ENCODE measurements at places on chromosomes 7 and 10. TPM values are rescaled to one million over a fixed set of nuclear protein-coding genes. Genes with fewer than 3 reads are reported as not detected.

DNA sequence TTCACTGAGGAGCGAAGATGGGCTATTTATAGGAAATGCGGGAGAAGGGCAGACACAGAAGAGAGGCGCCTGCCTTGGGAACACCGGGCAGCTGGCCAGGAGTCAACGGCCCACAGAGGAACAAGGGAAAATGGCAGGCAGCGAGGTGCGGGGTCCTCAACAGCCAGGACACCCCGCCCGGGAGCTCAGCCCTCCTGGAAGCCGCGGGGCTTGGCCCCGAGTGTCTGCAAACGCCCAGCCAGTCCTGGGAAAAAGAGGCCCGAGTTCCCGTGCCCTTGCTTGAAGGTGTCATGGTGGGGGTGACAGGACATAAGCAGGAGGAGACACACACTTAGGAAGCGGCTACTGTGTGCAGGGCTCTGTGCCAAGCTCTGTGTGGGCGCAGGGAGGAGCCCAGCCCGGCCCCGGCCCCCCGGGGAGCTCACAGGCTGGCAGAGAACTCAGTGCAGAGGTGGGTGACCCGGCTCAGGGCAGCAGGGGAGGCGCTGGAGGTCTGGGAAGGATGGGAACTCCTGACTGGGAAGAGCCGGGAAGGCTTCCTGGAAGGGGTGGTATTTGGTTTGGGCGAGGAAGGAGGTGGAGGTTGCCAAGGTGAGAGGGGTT, 79.9 kb downstream of the ELFN1 start:
- no peak for DNase-seq

The AQP1 gene
- 818 TPM for total RNA-seq

DNA sequence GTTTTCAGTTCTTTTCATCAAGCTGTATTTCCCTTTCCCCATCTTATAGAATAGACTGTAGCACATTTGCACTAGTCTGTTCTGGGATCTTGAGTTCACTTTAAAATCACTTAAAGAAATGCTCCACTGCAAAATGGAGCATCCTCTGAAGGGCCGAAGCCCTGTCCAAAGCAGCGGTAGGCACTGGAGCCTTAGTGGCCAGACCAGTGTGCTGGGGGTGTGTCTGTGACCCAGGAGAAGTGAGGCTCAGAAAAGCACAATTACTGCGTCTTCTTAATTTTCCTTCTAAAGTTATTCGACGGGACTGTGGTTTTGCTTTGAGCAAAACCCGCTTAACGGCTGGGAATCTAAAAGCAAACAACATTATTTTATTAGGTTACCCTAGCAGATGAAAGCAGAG, 205.7 kb downstream of the SLC25A13 start:
- no peak for DNase-seq

DNA sequence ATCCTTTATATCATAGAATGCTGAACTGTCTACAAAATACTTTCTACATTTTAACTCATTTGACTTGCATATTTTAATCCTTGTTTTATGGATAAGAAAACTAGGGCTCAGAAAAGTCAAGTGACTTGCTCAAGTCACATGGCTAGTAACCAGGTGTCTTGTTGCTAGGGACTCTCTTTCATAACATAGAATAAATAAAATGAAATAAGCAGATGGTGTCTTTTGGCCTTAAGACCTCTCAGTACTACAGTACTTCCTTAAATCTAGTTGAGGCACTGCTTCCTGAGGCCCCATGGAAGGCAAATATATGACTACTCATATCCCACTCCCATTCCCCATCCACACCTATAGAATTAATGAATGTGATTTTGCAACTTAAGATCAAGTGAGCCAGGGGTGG, 87.9 kb downstream of the CDK6 start:
- no peak for DNase-seq

DNA sequence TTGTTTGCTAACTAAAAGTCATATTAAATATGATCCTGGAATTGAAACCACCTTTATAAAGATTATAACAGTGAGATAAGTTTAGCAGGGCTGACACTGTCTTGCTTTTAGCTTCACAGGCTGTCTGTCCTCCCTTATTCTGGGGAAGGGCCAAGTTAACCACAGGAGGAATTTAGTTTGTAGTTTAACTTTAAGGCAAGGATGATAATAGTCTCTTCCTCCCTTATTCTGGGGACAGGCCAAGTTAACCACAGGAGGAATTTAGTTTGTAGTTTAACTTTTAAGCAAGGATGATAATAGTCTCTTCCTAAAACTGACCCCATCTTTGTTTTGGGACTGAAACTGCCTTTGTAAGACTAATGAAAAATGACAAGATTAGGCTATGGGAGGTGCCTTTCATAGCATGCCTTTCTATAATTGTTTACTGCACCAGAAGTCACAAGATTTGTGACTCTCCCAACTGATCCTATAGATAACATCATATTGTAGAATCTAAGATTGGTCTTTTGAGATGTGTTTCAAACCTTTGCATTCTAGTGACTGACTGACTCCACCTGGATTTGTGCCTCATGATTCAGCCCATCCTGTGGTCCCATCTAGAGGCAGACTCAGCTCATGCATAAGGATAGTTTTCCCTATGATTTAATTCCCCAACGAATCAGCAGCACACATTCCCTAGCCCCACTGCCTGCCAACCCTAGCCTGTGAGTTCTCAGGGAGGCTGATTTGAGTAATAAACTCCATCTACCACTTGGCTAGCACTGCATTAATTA, 212.0 kb downstream of the MAGI2 start:
- no peak for DNase-seq

The CHST15 gene
- total RNA-seq: 31.0 TPM

DNA sequence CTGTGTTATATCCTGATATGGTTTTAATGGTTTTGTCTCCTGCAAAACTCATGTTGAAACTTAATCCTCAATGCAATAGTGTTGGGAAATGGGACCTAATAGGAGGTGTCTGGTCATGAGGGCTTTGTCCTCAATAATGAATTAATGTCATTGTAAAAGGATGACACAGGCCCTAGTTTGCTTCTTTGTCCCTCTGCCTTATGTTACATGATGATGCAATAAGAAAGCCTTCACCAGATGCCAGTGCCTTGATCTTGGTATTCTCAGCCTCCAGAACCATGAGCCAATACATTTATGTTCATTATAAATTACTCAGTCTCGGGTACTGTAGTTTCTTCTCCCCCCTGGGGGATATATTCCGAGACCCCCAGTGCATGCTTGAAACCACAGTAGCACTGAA, 1247.4 kb upstream of the SORCS1 start:
- no peak for DNase-seq

DNA sequence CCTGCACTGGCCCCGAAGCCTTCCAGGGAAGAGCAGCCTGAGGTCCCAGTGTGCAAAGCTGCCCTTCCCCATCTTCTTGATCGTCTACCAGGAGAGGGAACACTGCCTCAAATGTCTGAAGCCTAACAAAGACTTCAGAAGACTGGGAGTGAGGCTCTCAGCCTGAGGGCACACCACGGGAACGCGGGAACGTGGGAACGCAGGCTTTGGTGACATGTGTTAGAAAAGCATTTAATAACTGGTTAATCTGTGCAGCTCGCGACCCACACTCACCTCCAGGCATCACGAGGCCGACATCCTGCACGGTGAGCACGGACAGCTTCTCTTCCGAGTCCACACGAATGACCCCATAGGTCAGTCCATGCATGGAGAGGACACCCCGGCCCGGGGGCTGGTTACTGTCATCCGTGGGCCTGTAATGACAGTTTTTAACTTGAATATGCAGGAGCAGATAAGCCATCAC, 234.0 kb downstream of the ZMYND11 start:
- DNase-seq: no peak

The PGAM2 gene
- not detected for total RNA-seq

DNA sequence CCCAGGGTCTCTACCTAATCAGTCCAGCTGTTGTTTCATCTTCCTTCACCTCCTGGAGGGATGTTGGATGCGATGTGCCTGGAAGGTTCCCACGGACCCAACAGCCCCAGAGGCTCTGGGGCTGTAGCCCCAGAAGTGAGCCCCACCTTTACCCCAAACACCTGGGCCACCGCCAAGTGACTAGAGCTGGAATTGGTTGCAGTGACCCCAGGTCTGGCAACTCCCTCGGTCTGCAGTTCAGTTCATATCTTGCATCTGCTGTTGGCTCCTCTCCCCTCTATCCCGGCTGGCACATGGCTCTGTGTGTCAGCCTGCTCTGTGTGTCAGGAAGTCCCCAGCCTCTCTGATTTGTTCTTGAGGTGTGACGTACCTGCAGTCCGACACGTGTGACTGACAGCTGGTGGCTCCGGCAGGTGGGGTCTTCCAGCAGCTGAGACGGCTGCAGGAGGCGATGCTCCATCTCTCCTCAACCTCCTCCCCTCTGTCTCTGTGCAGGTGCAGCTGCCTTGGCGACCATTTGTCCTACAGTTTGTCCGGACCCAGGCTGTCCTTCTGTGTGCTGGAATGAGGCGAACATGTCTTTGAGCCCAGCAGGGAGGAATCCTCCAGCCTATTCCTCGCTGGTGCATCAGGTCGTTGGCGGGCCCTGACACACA, 38.6 kb downstream of the ELFN1 start:
- DNase-seq: no peak

DNA sequence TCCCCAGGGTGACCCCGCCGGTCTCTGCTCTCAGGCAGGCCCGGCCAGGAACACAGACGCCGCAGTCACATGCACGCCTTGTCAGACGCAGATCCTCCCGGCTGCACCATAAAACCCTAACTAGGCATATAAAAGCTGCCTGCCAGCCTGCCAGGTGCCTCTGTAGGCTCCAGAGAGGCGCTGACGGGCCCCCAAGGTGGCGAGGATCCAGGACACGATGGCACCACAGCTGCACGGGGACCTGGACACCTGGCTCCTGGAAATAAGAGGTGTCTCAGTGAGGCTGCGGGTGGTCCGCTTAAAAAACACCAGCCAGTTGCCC, 21.9 kb upstream of the GDF10 start:
- DNase-seq: no peak

The PARG gene
- 31.8 TPM for total RNA-seq

The EBF3 gene
- 27.3 TPM for total RNA-seq

The DPYSL4 gene
- 2.2 TPM for total RNA-seq

The RBP3 gene
- total RNA-seq: not detected

GRCh38 chr10:6840201-6840691, 260.2 kb upstream of the PRKCQ start:
- DNase-seq: no peak

DNA sequence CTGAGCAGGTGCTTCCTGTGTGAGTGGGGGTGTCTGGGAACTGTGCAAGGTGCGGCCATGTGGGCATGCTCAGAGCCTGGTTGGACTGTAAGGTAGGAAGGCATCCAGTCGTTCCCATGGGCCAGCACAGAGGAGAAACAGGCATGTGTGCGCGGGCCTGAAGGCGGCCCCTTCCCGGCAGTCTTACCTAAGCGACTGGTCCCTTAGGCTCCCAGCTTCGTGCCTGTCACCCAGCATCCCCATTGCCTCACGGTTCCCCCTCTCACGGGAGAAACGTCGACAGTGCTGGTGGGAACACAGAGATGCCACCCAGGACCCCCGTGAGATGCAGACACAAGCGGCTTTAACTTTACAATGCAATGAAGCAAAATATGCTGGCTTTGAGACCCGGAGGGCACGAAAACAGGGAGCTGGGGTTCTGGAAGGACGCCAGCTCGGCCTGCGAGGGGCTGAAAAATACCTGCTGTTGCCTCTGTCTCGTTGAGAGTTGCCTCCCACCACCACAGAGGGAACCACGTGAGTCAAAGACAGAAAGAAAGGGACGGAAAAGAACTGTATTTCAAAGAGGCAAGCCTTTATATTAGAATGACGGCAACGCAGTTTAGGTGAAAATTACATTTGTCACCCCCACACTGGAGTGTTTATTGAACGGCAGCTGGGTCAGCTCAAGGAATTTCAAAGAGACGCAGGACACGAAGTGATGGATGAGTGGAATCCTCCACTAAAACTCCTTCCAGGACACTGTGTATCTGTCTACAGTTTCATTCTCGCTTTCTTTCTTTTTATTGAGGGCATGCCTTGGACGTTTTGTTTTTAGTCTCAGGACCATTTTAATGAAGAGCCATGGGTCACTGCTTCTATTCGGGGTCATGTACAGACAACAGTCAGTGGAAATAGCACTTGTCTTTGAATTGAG, 128.4 kb downstream of the DNAJB6 start:
- no peak for DNase-seq

The FAM25C gene
- total RNA-seq: not detected

DNA sequence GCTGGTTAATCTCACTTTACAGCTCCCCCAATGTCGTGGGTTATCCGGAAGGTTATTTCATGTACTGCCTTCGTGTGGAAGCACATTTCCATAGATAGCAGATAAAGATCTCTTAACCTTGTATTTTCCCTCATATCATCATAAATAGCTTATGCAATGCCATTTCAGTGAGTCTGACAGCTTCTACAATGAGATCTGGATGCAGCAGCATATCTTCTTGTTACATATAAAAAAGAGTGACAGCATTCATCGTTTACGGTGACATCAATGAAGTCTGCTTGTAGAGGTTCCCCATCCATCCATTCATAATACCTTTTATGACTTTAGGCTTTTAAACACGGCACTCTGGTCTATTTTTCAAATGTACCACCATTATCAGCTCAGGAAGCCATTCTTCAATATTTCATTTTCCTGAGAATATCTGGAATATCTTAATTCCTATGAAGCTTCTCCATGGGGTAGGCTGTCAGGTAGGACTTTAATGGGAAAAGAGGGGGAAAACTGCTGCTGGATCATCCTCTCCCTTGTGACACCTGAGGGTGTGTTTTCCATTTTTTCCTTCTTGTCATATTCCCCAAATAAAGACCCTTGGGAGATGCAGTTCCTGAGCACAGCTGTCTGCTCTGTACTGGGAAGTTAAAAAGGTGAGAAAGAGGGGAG, 51.9 kb upstream of the CTBP2 start:
- no peak for DNase-seq

The SPDYE6 gene
- total RNA-seq: not detected

The NKX1-2 gene
- total RNA-seq: not detected

The TMEM60 gene
- 11.0 TPM for total RNA-seq

DNA sequence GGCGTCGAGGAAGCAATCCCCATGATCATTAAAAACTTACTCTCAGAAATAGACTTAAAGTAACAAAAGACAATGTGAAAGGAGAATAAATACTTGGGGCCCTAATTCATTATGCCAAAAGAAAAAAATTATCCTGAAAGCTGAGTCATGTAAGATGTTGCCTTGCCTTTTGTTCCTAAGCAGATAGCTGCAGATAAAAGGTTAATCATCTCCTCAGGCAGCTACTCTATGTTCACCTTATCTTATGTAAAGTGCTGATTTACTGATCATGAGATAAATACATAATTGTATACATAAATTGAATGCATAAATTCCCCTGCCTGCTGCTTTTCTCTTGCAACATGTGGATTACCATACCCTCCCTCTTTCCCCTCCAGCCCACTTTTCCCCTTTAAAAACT, 28.1 kb upstream of the CREB3L2 start:
- DNase-seq: no peak

GRCh38 chr10:72753760-72754231, 61.9 kb downstream of the MCU start:
- no peak for DNase-seq

- no peak for DNase-seq
Observed at GRCh38 chr7:93315896-93316295, 83.7 kb downstream of the VPS50 start.

Measured in tibial nerve (tissue), 4 donors.